ENCODE measurements at places on chromosomes 5 and 9.

GRCh38 chr5:78500028-78500427 lies 139.6 kb downstream of the SCAMP1 start:
- no peak for DNase-seq

DNA sequence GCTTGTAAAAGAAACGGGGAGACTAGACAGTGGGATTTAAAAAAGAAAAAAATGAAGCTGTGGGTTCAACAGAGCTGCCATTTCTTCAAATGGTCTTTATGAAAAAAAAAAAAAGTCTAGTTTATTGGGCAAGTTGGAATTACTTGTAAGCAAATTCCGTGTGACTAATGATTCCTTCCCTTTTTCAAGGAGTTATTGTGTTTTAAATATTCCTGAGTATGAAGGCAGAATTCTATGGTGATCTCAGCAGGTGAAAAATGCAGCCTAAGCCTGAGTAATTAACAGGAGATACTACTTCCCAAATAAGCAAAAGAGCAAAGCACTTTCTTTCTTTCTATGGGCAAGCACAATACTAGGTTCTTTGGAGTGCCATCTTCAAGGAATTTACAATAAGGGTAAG lies 481.9 kb downstream of the ZNF608 start:
- no peak for DNase-seq

- DNase-seq: no peak
These were observed 462.9 kb downstream of the CDK5RAP2 start for GRCh38 chr9:120117081-120117480.

DNA sequence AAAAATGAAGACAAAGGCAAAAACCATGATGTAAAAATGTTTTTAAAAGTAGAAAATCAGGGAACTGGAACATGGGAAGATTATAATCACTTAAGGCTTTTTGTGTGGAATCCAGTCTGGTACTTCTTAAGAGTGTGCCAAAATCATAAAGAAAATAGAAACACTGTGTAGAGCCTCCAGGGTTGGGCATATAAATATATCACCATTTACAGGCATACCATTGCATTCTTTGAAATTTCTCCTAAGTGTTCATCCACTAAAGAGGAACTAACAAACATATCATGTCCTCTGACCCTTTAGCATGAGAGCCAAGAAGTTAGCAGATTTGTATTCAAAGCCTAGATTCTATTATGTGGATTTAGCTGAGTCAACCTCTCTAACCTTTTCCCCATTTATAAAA lies 93.3 kb downstream of the SLF1 start:
- no peak for DNase-seq

DNA sequence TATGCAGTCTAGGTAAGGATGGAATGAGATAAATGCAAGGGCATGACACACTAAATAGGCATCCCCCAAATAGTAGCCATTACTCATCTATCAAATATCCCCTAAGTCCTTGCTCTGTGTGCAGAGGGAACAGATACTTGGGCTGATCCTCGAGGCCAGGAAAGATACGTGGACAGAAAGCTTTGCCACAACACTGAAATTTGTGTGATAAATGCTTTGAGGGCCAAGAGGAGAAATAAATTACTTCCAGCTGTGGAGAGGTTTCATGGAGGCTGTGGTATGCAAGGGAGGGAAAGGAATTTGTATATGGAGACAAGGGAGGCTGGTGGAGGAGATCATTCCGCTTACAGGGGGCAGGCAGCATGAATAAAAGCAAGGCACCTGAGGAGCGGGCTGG lies 18.5 kb downstream of the ATOX1 start:
- no peak for DNase-seq

DNA sequence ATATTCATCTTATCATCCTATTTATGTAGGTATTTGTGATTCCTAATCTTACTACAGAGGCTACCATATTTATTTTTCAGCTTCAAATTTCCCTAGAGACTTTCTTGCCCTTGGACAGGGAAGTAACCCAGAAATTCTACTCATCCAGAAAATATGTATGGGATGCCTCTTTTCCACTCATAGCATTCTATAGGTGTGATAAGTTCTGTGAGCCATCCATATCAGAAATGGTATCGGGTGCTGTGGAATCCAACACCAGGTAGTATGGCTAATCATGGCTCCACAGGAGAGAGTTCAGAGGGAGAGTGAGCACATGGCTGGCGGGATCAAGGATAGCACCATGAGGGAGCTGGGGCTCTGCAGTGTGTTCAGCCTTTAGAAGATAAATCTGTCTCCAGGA lies 349.3 kb upstream of the ACTBL2 start:
- no peak for DNase-seq

GRCh38 chr5:36885149-36885548 lies 8.6 kb downstream of the NIPBL start:
- no peak for DNase-seq

DNA sequence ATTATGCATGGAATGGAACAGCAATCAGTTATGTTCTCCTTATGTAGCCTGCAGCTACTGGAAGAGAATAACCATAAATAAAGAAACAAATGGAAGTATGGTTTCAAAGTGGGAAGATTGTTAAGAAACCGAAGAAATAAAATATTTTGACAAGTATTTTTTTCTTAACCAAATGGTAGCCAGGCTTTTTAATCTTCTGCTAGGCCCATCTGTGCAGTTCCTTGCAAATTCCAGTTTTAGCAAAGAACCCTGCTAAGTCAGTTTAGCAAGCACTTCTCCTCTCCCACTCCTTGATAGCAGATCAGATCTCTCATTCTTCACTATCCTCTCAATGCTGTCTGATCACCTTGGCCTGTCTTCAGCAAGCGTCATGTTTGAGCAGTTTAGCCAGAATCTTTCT lies 111.1 kb upstream of the PRDM9 start:
- no peak for DNase-seq

- no peak for DNase-seq
These were observed 85.9 kb upstream of the MAP3K1 start for GRCh38 chr5:56729488-56729887.

DNA sequence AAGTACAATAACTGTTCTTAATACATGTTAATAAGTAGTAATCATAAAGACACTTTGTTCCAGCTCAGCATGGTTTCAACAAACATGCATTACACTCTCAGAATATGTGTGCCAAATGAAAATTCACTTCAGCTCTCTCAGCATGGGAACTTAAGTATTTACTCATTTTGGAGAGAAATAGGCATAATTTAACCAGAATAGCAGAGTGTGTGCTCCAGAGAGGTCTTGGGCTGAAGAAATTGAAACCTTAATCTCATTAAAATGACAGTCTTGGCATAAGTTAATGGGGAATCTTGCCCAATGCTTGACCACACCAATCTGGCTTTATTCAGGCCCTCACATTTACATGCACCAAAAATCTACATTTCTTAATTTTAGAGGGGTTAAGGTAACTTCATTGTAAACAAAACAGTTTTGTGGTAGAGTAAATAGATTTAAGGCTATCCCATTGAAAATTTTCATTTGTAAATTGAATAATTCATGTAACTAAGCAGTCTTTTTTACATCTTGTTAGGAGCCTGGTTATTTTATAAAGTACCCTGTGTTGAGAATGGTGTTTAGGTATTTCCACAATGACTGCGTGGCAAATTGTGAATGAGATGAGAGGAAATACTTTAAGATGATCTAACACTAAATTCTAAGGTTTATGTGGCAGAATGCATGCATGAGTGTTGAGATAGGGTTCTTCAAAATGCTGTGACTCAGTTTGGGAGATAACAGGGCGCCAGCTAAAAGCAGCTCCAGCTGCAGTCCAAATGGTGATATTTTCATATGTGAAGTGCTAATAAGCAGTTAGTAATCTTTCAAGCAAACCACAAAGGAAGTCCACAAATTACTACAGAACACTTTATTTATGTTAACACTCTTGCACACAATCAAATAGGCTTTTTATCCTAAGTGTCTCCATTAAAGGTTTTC lies 11.3 kb upstream of the LOX start:
- no peak for DNase-seq

DNA sequence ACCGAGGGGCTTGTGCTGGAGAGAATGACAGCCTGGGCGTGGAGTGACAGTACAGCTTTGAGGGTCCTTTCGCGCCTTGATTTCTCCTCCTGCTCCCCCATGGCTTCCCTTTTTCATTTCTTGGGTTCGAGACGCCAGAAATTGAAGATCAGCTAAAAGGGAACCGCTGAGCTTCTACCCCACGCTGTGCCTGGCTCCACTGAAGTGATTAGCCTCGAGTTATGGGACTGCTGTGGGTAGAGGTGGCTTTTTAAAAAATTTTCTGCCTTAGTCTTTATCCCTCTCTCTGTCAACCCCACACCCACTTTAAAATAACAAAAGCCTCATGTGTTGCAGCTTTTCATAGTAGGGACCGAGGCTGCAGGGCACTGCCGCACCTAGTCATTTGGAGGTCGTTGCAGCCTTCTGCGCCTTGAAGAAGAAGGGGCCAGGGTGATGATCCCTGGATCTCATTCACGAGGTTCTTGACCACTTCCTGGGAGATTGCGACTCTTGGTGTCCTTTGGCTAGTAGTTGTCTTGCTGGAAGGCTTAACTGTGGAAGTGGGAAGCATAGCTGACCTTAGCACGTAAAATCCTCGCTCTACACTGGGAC lies 603 bp downstream of the PPIP5K2 start:
- DNase-seq: no peak

- no peak for DNase-seq
These were observed 97.8 kb downstream of the STK32A start for GRCh38 chr5:147332658-147333057.

- DNase-seq: no peak
These were observed 64.7 kb downstream of the TLR4 start for GRCh38 chr9:117768750-117769395.

All from sigmoid colon (tissue), 7 donors.